NCI-H748 treated with DMSO at 0.1 percent for 48 hours (cell line): ENCODE measurements at places on chromosomes 7 and 10.

DNA sequence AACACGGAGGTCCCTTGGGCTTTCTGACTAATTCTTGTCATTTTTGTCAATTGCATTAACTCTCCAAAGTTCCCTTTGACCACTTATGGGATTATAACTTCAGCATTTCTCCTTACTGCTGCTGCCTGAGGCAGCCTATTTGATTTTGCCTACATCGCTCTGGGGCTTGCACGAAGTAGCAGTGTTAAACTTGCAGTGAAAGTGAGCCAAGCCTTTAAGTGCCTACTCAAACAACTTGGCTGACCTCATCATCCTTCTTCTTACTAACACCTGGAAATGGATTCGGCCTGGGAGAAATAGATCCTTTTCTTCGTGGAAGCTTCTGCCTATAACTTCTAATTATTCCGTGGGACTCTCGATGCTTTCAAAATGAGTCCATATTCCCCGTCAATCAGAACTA, 76.6 kb downstream of the DGKB start:
- no peak for DNase-seq

DNA sequence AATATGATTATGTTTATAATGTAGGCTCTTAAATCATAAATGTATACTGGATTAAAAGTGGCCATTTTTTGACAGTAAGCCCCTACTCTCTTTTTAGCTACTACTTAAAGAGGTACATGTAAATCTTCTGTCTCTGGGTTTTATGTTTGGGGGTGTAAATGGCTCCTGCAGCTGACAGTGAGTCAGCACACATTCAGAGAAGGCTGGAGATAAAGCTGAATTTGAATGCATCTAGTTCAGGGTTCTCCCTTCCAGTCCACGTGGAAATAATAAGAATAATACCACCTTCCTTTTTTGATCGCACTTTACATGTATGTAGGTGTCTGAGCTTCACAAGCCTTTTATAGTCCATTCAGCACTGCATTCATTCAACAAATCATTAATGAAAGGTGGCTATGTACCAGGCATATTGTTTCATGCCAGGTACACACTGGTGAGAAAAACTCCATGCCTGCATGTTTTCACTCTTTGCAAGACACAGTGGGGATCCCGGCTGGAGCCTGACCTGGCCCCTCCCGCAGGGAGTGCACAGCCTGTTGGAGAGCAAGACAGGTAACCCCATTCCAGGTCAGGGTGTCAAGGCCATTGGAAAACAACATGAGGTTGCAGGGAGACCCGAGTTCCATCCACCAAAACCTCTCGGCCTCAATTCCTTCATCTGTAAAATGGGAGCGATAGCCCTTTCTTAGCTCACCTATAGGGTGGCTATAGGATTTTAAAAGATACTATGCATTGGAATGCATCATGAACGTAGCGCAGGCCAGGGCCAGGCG, 107.5 kb upstream of the ANLN start:
- DNase-seq, result no peak

- DNase-seq, result no peak
These were observed 72.7 kb downstream of the PTPRZ1 start for GRCh38 chr7:121945480-121946236.

DNA sequence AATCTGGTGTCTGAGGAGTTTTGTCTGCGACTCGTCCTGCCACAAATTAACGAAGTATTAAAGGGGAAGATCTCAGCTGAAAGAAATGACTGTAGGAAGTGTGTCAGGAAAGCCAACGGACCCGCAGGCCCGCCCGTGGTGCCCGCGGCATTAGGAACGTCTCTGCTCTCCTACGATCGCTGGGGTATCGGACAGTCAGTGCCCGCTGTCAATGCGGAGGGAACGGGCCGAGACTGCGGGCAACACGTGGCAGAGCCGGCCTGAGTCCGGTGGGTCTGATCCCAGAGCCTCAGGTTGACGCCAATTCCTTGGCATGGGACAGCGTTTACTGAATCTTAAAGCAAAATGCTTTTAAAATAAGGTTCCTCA, 128.7 kb downstream of the KBTBD2 start:
- DNase-seq, result no peak

DNA sequence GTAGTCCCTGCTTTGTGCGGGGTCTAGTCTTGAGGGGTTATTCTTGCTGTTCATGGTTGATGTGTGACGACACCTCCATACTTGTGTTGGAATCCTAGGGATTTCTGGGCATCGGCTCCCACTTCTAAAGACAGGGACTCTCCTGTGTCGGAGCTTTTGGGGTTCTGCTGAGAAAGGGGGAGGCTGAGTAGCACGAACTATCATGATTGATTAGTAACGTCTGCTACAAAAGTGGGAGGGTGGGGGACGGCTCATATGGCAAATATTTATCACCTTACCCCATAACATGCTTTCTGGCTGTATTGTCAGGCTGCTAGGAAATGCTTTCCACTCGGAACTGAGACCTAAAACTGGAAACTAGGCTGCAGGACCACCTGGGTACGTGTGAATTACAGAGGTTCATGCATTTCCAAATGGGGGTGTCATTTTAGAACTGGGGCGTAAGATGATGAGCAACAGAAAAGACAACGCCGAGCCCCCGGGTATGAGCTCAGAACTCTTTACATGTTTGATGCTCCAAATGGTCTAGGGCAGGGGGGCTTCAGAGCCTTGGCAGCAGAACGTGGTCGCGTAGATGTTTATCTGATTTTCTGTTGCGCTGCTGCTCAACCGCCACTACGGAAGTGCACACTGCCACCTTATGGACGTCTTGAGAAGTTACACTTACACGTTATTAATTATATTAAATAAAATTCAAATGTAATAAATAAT, 15.1 kb upstream of the NME8 start:
- peak; percentile 31 for DNase-seq

DNA sequence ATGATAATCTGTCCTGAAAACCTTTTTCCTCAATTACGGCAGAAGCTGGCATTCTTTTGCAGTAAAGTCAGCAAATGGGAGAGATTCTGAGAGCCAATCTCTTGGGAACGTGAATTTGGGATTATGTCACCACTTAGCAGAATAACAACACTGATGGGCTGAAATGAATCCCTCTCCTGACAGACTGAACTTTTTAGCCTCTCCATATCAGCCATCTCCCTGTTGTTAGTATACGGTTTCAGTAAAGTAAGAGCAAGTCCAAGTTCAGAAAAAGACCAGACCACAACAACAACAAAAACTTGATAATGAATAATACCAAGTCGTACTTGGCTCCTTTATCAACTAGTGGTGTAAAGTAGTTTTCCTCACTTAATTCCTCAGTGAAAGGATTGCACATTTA, 1048.8 kb downstream of the GATA3 start:
- no peak for DNase-seq

DNA sequence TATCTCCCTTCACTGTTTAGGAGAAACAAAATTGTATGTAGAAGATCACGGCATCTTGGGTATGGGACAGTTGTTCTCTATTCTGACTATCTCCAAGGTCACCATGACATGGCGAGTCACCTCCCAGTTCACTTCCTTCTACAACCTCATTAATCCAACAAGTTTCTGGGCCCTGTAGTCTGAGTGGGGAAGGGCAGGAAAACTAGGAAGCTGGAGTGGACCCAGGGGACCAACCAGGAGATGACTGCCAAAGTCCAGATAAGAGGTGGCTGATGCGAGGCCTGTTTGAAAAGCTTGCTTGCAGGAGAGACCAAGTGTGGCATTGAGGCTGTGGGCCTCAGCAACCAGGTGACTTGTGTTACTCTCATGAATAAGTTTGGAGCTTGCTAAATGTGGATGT, 584.9 kb downstream of the TNS3 start:
- no peak for DNase-seq

GRCh38 chr7:76296743-76297740, 5.4 kb upstream of the HSPB1 start:
- DNase-seq, result no peak

DNA sequence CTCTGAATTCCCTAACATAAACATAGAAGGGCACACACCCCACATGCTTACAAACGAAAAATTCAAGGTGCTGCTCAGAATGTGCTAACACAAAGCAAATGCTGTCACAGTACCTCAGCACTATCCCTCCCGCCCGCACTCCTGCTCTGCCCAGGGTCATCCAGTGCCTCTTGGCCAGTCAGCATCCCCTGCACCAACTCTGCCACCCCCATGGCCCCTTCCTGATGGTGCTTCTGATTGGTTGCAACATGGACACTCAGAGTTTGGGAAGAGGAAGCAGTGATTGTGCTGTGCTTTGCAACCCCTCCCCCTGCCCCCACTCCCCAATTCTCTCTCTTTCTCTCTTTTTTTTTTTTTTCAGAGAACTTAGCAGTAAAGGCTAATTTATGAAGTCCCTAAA, 13.8 kb upstream of the LEP start:
- DNase-seq, result no peak

- DNase-seq, result no peak
These were observed 29.4 kb upstream of the CDH23 start for GRCh38 chr10:71367271-71367670.

GRCh38 chr7:78002021-78002420, 203.4 kb downstream of the PHTF2 start:
- DNase-seq, result no peak

- no peak for DNase-seq
These were observed 83.5 kb upstream of the FZD1 start for GRCh38 chr7:91180746-91181145.
